ENCODE measurements at places on chromosomes 11 and 22.

- no peak for DNase-seq
Observed at GRCh38 chr22:40791241-40791640, 27.9 kb downstream of the SLC25A17 start.

DNA sequence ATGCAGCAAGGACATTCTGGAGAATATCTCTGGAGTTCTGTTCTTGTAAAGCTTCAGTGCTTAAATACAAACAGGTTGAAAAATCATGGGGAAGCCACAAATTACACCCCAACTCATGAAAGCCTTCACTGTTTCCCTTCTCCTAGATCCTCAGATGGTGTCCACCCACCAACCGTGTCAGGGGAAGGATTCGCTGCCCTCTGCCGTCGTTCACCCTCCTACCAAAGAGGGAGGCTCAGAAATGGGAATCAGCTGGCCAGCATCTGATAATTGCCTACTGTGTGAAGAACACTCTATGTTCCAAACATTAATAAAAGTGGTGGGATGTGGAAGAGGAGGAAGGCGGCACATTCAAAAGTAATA, 7.4 kb upstream of the HEPACAM start:
- no peak for DNase-seq

- no peak for DNase-seq
Observed at GRCh38 chr11:112318661-112319060, 58.0 kb upstream of the PLET1 start.

DNA sequence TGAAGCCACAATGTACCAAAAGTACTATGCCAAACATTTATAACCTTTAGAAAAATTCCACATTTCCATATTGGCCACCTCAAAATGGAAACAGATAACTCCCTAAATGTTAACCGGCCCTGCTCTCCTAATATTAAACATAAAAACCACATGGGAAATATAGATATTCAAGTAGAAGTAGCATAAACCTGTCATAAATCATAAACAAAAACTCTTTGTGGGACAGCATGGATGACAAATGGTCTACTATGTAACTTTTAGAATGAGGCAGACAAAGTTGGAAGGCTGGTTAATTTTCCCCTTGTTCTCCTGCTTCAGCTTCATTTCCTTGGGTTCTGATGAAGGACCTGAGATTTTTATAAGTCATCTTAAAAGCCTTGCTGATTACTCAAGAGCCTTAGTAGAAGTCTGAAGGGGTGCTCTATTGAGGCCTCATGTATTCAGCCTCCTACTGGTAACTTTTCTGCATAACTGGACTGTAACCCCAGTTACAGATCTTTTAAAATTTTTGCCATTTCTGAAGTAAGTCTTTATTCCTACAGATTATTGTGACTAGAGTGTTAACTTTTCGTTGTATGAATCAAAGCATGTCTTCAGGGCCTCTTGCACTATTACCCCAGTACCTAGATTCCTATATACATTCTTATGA, 116.4 kb downstream of the STIM1 start:
- no peak for DNase-seq

- peak; percentile 82 for DNase-seq
Observed at GRCh38 chr22:49903322-49904039, 14.8 kb downstream of the ALG12 start.

GRCh38 chr22:22773427-22773826, 114.2 kb upstream of the IGLL5 start:
- DNase-seq = no peak

- DNase-seq = no peak
Observed at GRCh38 chr11:130561441-130561881, 113.0 kb downstream of the ADAMTS15 start.

- DNase-seq = no peak
Observed at GRCh38 chr22:44260216-44261035, 52.3 kb downstream of the SHISAL1 start.

DNA sequence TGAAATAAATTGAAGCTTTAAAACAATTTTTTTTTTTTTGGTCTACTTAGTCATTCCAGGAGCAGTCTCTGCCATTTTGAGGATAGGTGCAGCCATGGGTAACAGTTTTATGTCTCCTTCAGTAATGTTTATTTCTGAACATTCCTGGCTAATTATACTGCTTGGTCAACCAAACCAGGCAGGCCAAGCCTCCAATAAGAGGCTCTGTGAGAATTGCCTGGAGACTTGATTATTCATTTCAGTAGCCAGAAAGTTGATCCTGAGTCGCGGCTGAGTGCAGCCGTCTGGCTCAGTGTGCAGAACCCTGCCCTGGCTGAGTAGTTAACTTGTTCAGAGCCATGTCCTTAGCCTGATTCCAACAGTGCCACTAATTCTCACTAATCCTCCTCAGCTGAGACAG, 364.0 kb upstream of the FAT3 start:
- no peak for DNase-seq

- no peak for DNase-seq
Observed at GRCh38 chr22:38957808-38958650, 620 bp downstream of the APOBEC3A start.

- no peak for DNase-seq
Observed at GRCh38 chr11:64090806-64091516, 55.2 kb downstream of the FLRT1 start.

- DNase-seq = no peak
Observed at GRCh38 chr11:11535611-11536010, 86.2 kb downstream of the GALNT18 start.

DNA sequence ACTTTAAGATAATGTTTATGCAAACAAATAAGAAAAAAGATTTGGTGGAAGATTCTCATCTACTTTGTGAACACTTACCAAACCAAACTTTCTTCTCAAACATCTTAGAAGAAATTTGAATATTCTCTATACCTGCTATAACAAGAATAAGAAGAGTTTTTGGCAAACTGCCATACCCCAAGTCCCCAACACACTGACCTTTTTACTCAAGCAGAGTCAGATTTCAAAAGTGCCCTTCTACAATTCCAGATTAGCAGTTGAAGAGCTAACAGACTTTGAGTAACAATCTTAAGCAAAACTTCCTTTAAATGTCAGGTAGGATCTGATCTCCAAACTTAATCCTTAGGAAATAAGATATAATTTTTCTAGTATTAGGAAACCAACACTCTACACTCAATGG, 33.9 kb downstream of the TSG101 start:
- no peak for DNase-seq

DNA sequence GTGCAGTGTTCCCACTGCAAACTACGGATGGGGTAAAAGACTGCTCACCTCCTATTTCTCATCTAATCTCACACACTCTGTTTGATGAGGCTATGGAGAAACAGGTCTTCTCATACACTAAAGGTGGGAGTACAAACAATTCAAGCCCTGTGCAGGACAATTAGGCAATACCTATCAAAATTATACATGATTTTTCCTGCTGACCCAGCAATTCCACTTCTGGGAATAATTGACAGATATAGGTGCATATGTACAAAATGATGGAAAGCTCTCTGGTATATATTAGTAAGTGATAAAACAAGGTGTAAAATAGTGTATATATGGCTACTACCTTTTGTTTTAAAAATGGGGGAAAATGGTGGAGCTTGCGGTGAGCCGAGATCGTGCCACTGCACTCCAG, 23.1 kb downstream of the BDNF start:
- no peak for DNase-seq

DNA sequence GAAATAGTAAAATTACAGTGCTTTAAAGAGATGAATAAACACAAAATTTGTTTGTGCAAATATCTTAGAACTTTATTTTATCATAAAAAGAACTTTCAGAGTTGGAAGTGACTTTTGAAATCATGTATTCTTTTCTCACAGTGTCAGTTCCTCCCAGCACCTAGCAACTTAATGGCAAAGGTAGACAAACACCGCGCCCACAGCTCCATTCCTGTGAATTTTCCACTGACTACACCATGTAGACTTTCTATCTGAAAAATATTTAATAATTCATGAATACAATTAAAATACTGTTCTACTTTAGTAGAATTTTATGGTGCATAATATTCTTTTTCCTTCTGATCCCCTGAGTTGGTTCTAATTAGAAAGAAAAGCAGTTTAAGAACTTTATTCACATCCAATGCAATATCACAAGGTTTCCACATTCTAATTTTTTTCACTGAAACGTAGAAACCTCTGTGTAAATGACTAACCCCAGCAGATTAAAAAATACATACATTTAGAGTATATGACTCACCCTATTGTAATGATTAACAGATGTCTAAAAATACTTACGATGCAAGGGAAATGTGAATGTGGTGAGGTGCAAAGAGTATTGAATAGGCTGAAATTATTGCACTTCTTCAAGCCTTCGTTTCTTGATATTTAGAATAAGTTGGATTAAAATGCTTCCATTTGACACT, 218.2 kb upstream of the CCDC179 start:
- no peak for DNase-seq

- no peak for DNase-seq
Observed at GRCh38 chr11:116656011-116656410, 116.8 kb downstream of the BUD13 start.

DNA sequence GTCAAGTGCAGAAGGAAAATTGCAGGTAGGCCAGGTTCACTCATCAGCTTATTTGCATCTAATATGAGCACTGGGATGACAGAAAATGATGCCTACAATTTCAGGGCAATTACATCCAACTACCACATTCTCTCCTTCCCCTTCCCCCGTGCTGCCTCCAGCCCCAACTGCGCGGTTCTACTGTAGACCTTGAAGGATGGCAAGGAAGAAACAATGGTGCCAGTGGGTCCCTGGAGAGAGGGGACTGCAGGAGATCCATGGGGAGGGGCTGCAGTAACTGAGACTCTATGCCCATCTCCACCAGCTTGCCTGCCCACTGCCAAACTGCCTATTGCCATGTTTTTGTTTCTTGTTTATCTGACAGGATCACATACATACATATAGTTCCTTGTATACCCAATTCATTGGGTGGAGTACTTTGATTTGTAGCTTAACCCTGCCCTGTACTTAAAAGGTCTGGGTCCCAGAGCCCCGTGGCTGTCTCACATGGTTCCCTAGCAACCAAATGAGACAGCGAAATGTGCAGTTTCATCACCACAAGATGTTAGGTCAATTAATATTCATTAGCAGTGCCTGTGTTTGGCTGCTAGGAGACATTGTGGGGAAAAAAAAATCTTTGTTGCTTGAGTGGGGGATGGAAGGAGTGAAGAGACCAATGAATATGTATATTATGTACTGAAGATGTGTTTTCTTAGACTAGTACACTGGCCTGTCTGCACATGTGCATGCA, 253.5 kb upstream of the PLET1 start:
- peak; percentile 68 for DNase-seq

- DNase-seq = no peak
Observed at GRCh38 chr11:89922195-89922660, at the start of gene TRIM49D1. TRIM49D1 (minus strand) TSS chr11:89922245; CDS start chr11:89917710, 4,535 bp downstream.

- DNase-seq = no peak
Observed at GRCh38 chr22:47564651-47565434, 802.4 kb downstream of the TBC1D22A start.

DNA sequence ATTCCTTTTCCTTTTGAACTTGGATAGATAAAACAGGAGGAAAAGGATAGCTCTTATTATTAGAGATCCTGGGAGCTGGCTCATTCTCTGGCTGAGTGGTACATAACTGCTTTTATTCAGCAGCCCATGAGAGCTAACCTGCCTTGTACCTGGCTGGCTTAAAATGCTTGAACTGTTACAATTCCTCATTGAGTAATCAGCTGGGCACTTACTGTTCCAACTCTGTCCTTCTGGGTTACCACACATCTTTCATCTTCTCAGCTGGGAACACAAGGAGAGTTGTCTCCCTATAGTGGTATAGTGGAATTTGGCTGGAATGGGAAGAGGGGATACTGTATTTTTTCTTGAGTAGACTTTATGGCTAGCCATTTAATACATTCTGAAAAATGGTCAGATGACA, 39.8 kb upstream of the SPTBN2 start:
- DNase-seq = no peak

DNA sequence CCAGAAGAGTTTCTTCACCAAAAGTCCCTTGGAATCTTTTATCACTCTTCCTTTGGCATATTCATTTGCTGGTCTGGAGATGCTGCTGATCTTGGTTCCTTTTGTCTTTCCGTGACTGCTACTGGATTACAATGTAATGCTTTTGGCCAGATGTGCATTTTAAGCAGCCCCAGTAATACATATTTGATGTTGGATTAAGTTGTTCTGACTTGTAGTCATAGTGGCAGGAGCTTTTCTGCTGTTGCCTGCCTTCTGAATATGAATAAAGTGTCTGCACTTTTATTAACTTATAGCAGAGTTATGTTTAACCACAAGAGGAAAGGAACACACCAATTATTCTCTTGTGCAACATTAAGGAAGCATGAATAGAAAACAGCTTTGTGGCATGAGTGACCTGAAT, 360.0 kb upstream of the DDI1 start:
- no peak for DNase-seq

- DNase-seq = no peak
Observed at GRCh38 chr11:78066471-78066870, 2.8 kb downstream of the THRSP start.

- DNase-seq = no peak
Observed at GRCh38 chr11:4740735-4741134, 29.0 kb downstream of the OR51F1 start.

DNA sequence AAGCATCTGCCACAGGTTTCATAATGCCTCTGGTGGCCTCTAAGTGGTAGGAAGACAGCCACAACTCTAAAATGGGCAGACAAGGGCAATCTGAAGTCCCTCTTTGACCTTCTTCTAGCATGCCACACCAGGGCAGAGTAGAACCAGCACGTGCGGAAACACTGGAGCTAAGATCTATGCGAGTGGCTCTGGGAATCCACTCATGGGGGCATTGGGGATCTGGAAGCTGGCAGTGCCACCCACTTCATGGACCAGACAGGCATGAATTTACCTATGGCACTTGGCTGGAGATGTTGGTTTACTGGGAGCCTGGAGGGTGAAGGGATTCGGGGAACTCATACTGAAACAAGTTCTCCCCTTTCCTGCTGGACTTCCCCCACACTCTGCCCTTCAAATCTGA, 337.4 kb downstream of the MIAT start:
- DNase-seq = no peak

GRCh38 chr11:130515829-130516553, 67.5 kb downstream of the ADAMTS15 start:
- no peak for DNase-seq

- DNase-seq = no peak
Observed at GRCh38 chr22:20956258-20957101, 10.6 kb upstream of the AIFM3 start.

GRCh38 chr11:36296884-36297543, 926 bp downstream of the PRR5L start:
- DNase-seq = no peak

DNA sequence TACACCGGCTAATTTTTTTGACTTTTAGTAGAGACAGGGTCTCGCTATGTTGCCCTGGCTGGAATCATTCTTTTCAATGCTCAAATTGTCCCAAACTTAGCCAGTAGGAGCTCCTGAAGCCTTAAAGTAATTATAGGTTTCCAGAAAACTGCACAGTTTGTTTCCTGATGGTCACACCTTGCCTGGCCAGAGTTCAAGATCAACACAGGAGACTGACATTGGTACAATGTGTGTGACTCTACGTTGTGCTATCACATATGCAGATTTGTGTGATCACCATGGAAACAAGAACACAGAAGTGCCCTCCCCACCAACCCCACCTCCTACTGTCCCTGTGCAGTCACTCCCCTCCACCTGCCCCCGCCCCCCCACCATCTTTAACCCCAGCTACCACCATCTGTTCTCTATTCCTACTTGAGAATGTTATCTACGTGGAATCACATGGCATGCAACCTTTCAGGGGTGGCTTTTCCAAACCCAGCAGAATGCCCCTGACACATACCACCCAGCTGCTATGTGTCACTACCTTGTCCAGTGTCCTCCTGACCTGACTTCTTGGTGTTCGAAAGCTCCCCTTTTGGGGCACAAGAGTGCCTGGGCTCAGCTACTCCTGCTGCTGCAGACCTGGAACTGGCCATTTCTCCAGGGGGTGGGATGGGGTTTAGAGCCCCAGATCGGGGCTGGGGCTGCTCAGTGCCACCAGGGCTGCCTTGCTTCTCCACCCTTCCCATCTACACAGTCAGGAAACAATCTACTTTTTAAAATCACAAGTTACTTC, 6.1 kb upstream of the NAP1L4 start:
- DNase-seq = no peak
